Fibroblast of skin of right quadriceps (primary cell): ENCODE measurements at places on chromosomes 13 and 19.

DNA sequence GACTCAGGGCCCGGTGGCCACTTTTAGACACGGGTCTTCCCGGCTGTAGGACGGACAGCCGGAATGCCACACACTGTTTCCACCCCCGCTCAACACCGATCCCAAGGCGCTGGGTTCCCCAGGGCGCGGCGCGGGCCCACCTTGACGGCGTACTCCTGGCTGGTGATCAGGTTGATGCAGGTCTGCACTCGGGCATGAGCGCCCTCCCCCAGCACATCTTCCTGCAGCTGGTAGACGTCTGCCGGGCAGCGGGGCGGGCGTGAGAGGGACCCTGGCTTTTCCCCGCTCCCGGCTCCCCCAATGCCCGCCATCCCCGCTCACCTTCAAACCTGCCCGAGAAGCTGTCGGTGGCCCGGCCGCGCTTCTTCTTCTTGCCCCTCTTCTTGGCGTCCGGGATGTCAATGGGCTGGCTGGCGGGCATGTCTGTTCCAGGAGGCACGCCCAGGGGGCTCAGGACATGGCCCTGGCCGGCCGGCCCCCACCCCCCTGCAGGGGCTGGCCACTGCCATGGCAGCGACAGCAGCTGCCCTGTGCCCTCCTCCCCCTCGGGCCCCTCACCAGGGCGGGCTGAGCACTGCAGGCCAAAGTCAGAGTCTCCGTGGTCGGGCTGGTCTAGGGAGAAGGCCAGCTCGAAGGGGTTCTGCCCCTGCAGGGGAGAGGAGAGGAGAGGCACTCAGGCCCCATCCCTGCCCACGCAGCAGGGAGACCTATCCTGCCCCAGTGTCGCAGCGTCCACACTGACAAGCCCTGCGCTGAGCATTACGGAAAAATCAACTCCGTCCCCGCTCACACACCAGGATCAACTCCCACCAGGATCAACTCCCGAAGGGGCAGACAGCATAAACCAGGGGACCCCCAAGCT lies 4.8 kb downstream of the MKNK2 start:
- DNase-seq = no peak

DNA sequence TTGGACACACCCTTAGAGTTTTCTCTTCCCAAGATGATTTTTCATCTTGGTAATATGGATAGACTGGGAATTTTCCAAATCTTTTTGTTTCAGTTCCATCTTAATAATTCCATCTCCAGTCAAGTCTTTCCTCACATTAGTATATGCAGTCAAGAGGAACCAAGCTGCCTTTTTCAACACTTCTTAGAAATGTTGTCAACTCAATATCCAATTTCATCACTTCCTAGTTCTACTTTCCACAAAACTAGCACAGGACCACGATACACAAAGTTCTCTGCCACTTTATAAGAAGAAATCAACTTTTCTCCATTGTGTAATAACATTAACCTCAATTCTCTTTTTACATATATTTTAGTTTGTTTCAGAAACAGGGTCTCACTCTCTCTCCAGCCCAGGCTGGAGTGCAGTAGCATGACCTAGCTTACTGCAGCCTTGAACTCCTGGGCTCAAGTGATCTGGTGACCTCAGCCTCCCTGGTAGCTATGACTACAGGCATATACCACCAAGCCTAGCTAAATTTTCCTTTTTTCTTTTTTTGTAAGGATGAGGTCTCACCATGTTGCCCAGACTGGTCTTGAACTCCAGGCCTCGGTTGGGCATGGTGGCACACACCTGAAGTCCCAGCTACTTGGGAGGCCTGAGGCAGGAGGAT lies 15.5 kb downstream of the ZNF443 start:
- no peak for DNase-seq

DNA sequence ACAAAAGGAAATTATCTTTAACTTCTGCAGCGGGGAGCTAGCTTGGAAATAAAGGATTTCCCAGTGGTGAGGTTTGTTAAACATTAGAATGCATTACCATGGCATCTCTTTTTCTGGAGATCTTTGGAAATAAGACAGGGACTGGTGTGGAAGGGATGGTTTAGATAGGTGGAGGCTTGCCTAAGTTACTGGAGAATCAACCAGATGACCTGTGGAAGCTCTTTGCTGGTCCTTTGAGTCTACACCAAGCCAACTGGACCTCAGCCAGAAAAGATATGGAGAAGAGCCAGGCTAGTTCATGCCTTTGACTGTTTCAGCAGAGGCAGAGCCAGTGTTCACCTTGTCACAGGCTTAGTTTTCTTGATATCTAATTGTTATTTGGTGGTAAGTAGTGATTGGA lies 134.7 kb downstream of the KCNRG start:
- no peak for DNase-seq

GRCh38 chr19:41307090-41307875 lies 2.7 kb upstream of the CCDC97 start:
- DNase-seq = no peak

DNA sequence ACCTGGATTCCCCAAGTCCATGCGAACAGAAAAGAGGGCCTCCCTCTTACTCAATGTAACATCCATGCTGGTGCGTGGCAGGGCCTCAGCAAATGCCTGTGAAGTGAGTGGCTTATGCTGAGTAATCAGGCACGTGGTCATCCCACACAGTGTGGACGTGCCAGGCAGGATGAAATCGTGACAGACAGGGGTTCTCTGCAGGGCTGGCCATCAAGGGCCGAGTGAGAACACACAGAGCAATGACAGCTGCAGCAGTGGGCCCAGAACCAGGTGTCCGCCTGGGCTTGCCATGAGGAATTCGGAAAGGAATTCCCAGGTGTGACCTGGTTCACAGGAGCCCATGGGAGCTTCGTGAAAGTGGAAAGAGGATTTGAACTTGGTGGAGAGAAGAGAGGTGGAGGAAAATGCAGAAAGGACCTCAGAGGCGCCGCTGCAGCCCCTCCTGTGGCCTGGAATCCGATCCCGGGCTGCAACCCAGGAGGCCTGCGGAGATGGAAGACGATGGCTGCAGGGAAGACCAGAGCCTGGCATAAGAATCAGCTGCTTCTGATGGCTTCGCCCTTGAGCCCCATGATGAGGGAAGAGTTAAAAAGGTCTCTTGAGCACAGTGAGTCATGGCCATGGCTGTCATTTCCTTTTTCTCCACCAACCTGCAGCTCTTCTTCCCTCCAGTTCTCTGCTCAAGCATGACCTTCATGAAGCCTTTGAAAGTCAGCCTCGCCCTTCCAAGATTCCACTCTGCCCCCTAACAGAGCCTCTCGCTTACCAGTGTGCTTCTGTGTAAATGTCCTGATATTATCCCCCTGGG lies 34.6 kb upstream of the SOX1 start:
- DNase-seq = no peak

DNA sequence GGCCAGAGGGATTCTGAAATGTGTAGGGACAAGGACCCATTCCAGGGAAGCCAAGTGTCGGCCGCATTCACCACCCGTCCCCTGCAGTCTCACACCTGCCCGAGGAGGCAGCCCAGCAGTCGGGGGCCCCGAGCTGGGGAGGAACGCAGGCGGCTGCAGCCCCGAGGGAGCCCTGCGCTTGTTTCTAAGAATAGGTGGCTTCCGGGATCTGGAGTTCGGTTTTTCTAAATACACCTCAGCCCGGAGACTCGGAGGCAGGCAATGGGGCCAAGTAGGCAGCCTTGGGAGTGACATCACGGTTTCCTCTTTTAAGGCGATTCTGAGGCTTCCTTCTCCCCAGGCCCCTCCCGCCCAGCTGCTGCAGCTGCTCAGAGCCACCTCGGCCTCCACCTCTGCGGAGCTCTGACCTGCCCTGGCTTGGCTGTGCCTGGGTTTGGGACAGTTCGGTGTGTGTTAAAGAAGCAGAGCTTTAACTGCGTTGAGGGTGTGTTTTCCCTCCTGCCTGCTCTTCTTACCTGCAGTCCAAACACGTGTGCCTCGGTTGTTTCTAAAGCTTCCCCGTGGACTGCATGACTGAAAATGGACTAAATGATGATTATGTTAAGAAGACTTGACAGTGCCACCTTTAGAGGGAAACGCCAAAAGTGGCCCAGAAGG lies 80.5 kb downstream of the COL4A2 start:
- peak; percentile 57 for DNase-seq

DNA sequence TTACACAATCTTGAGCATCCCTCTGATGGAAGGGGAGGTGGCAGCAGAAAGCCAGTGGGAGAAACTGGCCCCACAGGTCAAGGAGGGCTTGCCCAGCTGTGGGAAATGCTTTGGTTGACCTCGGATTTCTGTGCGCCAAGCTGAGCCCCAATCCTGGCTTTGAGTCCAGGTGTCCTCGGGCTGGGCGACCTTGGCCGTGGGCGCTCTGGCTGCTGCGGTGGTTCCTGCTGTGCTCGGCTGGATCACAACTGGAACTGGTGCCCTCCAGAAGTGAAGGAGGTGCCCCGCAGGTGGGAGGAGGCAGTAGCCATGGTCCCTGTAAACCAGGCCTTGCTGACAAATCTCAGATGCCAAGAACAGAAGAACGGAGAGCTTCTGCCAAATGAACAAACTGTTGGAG lies 56.4 kb downstream of the ZNF676 start:
- DNase-seq = no peak

DNA sequence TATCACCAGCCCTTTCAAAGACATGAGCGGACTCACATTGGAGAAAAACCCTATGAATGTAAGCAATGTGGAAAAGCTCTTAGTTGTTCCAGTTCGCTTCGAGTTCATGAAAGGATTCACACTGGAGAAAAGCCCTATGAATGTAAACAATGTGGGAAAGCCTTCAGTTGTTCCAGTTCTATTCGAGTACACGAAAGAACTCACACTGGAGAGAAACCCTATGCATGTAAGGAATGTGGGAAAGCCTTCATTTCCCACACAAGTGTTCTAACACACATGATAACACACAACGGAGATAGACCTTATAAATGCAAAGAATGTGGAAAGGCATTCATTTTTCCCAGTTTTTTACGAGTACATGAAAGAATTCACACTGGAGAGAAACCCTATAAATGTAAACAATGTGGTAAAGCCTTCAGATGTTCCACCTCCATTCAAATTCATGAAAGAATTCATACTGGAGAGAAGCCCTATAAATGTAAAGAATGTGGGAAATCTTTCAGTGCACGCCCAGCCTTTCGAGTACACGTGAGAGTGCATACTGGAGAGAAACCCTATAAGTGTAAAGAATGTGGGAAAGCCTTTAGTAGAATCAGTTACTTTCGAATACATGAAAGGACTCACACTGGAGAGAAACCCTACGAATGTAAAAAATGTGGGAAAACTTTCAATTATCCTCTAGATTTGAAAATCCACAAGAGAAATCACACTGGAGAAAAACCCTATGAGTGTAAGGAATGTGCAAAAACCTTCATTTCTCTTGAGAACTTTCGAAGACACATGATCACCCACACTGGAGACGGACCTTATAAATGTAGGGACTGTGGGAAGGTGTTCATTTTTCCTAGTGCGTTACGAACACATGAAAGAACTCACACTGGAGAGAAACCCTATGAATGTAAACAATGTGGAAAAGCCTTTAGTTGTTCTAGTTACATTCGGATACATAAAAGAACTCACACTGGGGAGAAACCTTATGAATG lies 17.6 kb downstream of the ZNF791 start:
- peak; percentile 28 for DNase-seq

DNA sequence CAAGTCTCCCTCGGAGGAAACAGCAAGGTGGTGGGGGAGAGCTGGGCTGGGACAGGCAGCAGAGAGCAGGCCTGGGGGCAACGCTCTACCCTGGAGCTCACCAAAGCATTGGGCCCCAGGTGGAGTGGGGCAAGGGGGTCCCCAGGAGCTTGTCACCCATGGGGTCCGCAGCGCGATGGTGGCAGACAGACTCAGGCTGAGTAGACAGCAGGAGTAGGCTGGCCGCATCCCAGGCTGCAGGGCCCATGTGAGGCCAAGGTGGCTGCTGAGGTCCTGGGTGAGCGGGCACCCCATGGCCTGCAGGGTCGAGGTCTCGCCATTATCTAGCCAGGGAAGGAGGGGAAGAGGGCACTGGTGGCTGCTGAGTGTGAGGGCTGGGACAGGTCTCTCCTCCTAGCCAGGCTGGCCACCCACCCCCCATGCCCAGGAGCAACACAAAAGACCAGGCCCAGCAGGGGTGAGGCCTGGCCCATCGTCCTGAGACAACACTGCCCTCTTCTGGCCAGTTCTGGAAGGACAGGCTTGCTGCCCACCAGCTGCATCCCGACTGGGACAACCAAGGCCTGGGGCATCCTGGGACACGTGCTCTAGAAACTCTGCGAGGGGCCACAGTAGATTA lies 33.1 kb downstream of the CEBPG start:
- peak; percentile 52 for DNase-seq

GRCh38 chr13:75072368-75072767 lies 409.6 kb downstream of the TBC1D4 start:
- DNase-seq = no peak

DNA sequence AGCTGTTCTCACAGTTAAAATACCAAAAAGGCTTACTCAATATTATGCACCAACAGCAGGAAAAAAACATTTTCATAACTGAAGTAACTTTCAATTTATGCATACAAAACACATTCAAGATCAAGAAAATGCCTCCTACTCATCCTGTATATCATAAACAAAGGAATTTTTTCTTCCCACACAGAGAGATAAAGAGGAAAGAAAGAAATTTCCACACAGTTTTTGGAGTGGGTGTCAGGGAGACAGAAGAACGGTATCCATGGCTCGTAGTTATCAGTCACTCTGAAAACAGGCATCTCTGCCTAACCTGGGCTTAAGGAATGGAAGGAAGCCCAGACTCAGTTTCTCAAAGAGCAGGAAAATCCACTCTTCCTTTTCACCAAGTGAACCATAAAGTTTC lies 92.4 kb upstream of the SIAH3 start:
- no peak for DNase-seq

DNA sequence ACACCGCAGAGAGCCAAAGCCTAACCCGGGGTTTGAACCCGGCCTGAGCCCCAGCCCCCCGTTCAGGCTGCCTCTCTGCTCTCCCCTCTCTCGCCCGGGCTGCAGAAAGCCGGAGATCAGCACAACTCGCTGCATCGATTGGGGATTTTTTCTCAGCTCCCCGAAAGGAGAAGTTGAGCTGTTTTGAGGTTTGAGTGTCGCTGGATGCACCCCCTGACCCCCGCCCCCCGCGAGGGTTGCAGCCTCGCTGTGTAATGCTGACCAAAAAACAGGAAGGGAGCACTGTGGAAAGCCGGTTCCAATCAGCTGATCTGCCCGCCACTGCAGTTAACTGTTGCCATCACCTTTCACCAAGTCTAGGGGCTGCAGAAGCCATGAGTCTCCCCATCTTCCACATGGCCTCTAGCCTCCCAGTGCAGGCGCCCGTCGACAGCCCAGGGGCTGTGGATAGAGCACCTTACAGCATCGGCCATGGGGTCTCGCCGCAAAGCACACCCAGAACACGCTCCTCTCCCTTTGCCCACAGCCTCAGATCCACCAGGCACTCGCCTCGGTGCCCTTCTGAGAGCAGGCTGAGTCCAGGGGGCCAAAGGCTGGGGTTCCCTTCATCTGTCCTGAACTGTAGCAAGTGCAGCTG lies 34.5 kb downstream of the MYO9B start:
- DNase-seq = no peak

- peak; percentile 76 for DNase-seq
These were observed at the start of gene PVR for GRCh38 chr19:44643605-44644401. PVR (plus strand) TSS chr19:44643910; CDS start chr19:44644097, 187 bp downstream.
